ENCODE measurements at places on chromosomes 16 and 17.

GRCh38 chr17:41666237-41666641 lies 22.4 kb upstream of the EIF1 start:
- DNase-seq = peak; percentile 95

- DNase-seq = no peak
Measured at GRCh38 chr17:65684631-65685030, 123.2 kb upstream of the AXIN2 start.

DNA sequence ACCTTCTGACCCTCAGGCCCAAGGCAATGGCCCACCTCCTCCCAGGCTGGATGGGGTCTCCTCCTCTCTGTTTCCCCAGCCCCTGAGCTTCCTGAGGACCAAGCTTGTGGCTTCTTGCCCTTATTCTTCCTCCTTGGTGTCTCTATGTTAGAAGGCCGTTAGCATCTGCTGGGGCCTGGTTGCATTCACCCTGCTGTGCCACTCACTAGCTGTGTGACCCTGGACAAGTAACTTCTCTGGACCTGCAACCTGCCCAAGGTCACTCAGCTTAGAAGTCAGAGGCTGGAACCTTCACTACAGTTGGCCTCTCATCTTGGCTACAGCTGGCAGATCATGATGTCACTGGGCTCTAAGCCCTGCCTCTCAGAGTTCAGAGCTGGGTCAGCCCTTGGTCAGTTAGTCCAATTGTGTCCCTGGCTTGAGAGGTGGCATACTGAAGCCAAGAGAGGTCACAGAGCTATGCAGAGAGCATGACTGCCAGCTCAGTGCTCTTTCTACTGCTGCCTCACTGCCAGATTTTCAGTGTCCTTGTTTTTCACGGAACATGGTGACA lies 3.0 kb downstream of the MT2A start:
- DNase-seq = no peak

GRCh38 chr16:68475071-68475470 lies 26.8 kb upstream of the SMPD3 start:
- no peak for DNase-seq
